DMS 273 treated with DMSO at 0.1 percent for 48 hours (cell line): ENCODE measurements at places on chromosomes 2 and 18.

- no peak for DNase-seq
Measured at GRCh38 chr2:235216901-235217300, 265.1 kb downstream of the SH3BP4 start.

DNA sequence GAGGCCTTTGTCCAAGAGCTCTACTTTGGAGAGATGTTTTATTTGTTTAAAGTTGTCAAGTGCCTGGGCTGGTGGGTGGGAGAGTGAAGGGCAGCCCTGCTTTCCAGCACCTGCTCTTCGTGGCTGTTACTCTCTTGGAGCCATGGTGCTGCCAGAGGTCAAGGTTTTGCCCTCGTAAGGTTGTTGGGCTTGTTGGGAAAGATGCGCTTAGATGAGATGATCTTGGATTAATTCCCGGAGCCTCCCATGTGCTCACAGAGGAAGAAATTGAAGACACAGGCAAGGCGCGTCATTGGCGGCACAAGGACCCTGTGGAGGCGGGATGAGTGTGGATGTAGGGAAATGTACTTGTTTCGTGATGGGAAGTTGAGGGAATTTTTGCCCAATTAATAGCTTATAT is 27.9 kb downstream of the ZCCHC2 start:
- no peak for DNase-seq

GRCh38 chr2:160551259-160551658 is 57.7 kb upstream of the RBMS1 start:
- DNase-seq = no peak

- no peak for DNase-seq
Measured at GRCh38 chr2:53668624-53669026, 99.0 kb upstream of the CHAC2 start.

GRCh38 chr2:145593280-145593679 is 1073.4 kb upstream of the ZEB2 start:
- DNase-seq = no peak

DNA sequence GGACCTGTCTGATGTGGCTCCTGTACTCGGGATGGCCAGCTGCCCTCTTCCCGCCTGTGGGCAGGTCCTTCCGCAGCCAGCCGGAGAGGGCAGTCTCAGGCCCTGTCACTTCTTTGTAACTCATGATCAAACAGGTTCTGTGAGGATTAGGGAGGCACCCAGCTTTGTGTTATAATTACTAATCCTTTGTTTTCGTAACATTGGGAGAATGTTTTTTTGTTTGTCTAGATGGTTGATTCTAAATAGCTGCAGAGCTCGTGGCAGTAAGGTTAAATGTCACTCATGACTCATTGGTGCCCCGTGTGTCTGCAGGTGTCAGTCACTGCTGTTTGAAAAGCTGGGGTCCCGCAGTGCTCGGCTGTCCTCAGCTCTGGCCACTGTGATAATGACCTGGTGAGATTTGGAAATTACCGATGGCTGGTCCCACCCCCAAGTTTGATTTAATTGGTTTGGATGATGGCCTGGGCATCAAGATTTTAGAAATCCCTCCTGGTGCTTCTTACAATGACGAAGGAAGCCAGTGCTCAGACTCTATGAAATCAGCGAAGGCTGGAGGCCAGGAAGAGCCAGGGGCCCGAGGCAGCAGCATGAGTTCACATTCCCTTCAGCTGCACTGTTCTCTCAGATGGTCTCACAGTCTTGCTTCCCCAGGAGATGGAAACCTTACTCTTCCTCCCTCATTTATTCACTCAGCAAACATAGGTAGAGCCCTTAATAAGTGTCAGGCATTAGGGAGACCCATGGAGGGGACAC is 172.8 kb downstream of the VAPA start:
- DNase-seq = no peak

GRCh38 chr18:67919316-67919715 is 402.8 kb upstream of the DSEL start:
- no peak for DNase-seq

DNA sequence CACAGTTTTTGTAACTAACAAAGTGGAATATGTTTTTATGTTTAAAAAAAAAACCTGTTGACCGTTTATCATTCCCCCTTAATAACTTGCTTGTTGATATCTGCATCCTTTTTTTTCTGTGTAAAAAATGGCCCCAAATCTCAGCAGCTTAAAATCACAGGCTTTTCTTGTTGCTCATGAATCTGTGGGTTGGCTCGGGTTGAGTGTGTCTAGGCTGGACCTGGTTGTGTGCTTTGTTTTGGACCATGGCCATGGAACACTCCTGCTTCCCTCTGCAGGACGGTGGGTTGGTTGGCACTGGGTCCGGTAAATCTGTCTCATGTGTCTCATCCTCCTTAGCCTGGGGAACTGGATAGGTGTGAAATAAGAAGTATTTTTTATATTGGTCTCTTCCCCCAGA is 139.0 kb upstream of the LINC00305 start:
- no peak for DNase-seq

DNA sequence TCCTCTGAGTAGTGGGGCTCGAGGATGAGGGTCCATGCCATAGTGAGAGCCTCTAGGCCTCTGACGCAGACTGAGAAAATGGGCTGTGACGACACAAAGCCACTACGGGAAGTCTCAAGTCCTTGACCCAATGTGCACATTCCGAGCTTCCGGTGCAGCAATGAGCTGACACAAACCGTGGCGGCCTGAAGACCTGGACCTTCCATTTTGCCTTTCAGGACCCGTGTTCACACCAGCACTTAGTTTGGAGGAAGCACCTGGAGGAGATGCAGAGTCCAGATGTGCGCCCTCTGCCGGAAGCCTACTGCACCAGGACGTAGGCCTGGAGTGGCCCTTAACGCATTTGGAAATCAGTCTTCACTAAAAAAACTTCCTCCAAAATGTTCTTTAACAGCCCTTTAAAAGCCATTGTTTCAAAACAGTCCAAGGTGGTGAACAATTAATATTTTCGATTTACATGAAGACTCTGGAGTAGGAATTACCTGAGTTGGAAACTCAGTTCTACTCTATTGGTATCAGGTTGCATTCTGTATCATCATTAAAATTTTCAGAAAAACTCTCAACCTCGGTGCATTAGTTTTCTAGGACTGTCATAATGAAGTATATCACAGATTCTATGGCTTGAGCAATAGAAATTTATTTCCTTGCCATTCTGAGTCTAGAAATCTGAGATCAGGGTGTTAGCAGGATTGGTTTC is 33.9 kb downstream of the BMP10 start:
- DNase-seq = no peak

- no peak for DNase-seq
Measured at GRCh38 chr2:99425022-99425421, 64.8 kb downstream of the REV1 start.

- DNase-seq = no peak
Measured at GRCh38 chr18:22101731-22102130, 67.7 kb upstream of the GATA6 start.

- no peak for DNase-seq
Measured at GRCh38 chr18:12861637-12862036, 22.4 kb downstream of the PTPN2 start.

DNA sequence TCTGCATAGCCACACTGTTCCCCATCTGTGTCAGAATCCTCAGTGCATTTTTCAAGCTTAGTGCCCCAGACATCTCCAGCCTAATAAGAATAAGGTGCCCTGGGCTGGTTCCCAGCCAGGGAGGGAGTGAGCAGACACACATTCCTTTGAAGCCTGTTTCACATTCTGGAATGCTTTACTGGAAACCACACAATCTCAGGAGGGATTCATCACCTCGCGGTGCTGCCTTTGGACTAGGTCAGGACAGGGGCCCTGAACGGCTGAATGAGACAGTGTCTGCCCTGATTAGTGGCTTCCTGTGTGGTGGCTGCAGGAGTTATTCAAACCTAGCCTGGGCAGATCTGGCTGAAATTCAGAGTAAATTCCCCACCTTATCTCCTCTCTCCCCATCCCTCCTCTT is 108.0 kb upstream of the LDAH start:
- no peak for DNase-seq

GRCh38 chr2:23940718-23941620 is 706 bp downstream of the UBXN2A start:
- DNase-seq = no peak

GRCh38 chr2:34875091-34875745 is 1276.1 kb upstream of the FAM98A start:
- no peak for DNase-seq

DNA sequence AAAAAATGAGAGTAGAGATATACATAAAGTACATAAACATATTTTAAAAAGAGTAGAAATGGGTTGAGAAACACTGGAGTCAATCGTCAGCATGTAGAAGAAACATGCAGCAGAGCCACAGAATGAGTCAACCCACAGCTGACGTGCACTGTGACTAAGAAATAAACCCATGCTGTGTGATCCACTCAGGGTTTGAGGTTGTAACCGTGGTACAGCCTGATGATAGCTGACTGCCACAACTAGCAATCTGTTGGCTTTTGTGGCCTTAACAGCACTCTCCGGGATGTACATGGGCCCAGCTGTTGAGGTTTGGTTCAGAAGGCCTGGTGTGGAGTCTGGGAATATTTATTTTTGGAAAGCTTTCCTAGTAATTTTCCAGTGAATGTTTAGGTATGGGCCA is 554.4 kb upstream of the MEX3C start:
- no peak for DNase-seq
